ENCODE measurements at places on chromosomes 3 and 15. TPM values are rescaled to one million over a fixed set of nuclear protein-coding genes. Genes with fewer than 3 reads are reported as not detected.

IL17RB gene
- 0.65 TPM for total RNA-seq

CAPN3 gene
- 18.9 TPM for total RNA-seq

- no peak for DNase-seq
These were observed 583 bp upstream of the RBSN start for GRCh38 chr3:15099364-15100098.

DNA sequence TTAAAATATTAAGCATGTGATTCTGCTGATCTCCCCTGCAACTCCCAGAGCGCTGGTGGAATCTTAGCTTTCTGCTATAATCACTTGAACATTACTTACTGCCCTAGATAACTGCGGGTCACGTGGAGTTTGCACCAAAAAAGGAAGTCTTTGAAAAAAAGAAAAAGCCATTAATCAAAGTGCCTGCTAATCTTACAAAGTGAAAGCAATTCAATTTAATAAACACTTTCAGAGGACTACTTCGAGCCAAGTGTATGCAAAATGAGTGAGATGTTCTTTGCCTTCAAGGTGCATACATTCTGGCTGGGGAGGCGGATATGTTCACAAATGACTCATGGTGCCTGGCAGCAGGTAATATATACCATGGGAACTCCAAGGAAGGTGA, 109.9 kb upstream of the GAP43 start:
- DNase-seq: no peak

CCDC33 gene
- 10.2 TPM for total RNA-seq

DNA sequence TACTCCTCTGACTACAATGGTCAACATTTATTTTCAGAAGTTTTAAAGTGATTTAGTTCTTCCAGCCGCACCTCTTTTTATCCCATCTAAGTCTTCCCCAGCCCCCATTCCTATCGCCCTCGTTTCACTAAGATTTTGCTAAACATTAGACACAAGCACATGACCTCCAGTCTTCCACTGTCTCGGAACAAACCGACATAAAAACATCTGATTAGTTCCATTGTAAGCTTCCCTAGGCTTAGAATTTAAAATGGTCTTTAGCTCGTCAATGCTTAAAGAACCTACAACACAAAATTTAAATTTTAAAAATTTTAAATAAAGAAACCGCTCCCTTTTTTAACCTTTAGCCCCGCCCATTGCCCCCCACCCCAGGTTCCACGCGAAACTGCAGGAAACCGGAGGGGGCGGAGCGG, 284 bp upstream of the TSC22D2 start:
- DNase-seq: no peak

GRCh38 chr3:122003606-122004005, 18.4 kb downstream of the ILDR1 start:
- no peak for DNase-seq

DNA sequence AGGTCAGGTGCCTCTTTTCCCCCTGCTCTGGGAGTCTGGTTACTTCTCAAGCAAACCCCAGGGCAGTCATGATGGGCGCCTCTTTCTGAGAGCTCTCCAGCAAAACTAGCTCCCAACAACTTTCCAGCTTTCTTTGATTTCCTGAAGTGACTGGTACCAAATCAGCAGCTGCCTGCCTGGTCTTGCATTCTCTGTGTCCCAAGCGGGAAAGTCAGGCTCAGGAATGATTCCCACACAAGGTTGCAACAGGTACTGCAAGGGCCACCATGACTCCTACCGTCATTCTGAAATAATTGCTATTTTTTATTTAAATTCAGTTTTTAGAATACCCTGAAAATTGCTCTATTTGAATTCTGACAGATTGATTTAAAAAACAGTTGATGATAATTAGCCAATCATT, 658.7 kb downstream of the SQOR start:
- no peak for DNase-seq

DNA sequence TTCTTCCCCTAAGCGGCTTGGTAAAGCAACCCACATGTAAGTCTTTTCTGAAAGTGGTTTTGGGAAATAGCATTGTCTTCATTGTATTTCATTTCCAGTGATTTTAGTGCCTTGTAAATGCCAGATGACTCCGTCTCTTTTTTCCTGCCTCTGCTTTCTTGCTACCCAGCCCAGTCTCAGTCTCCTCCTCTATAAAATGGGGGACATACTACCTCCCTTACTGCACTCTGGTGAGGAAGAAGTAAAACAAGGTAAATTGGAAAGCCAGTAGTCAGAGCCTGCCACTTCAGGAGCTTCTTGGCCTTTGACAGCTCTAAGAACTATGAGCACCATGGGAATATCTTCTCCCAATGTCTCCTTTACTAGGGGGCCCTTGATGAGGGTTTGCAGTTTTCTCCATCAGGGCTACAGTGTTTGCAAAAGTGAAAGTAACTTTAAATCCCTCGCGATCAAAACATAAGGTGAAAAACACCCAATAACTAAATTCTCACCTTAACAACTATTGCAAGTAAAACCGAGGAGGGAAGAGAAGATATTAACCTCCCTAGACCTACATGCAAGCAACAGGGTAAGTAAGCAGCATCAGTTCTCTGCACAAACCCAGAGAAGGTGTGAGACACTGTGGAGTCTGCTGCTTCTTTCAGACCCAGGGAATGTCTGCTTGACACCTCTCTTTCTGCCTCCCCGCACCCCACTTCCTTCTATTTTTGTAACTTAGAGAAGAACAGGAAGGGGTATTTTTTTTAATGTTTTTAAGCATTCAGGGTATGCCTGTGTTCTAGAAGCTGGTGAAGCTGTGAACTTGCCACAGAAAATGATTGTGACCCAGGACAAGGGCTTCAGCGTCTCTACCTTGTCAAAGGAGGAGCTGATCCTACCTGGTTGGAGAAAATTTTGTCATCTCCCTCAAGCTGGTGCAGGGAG, 159.1 kb upstream of the EOMES start:
- no peak for DNase-seq

NME9 gene
- 0.49 TPM for total RNA-seq

GRCh38 chr3:28018925-28019718, 222.3 kb upstream of the CMC1 start:
- DNase-seq: no peak

GRCh38 chr3:179278932-179279693, 28.2 kb upstream of the KCNMB3 start:
- DNase-seq: no peak

DNA sequence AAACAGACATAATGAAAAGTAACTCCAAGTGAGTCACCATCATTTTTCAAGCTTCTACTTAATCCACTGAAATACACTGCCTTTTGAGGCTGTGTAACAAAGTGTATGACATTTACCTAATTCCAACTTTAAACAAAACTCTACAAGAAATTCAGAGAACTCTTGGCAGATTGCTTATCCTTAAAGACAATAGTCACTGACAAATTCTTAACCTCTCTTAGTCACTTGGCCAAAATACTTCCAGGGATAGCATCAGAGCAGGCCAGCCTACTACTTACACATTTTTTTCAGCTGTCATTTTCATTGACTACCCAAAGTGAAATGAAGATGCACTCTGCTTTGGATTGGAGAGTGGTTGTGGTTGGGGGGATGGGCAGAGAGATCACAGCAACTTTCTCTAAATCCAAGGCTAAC, 3.6 kb downstream of the WWTR1 start:
- no peak for DNase-seq

Data from ureter (tissue), 1 donor.